AG04450 (cell line): ENCODE measurements at places on chromosomes 5 and 9.

- DNase-seq = no peak
Measured at GRCh38 chr5:146313027-146313426, 25.6 kb upstream of the POU4F3 start.

- DNase-seq = no peak
Measured at GRCh38 chr5:88675708-88676636, 207.0 kb downstream of the MEF2C start.

GRCh38 chr9:112869041-112869529 is 21.6 kb downstream of the SLC46A2 start:
- DNase-seq = no peak

DNA sequence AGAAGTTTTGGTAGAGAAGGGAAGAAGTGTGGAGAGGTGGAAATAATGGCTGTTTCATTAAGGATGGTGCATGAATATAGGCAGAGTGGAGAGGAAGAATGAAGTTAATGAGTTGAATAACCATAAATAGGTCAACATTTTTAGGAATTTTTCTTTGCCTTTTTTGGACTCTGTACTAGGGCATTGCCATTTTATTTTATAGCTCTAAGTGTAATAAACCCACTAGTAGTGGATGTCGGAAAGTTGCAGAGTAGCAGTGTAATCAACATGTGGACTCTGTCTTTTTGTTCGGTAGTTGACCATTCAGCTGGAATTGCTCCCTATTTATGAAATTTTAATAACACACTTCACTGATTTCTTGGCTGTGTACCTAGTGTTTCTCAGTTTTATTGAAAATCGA is 199.1 kb downstream of the WDR70 start:
- no peak for DNase-seq

- DNase-seq = no peak
Measured at GRCh38 chr5:6904860-6905259, 191.6 kb downstream of the TENT4A start.

GRCh38 chr5:170407062-170407461 is 17.9 kb upstream of the KCNMB1 start:
- no peak for DNase-seq

DNA sequence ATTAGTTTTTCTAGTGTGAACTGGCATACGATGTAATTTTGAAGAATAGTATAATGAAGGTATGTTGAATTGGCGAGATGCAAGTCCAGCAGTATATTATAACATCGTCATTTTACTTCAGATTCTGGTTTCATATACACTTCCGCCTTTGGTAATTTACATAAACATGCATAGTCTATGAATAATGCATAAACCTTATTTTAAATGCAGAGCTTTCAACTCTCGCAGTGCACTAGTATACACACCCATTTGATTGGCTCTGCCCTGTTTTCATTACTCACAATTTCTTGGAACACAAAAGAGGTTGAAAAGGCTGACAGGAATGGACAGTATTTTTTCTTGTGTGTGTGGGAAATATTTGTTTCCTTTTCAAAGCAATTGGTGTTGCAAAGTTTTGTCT is 128.9 kb upstream of the CCNH start:
- DNase-seq = no peak

GRCh38 chr5:56088967-56089829 is 94.4 kb upstream of the IL6ST start:
- peak; percentile 21 for DNase-seq

GRCh38 chr5:54693936-54694657 is 176.5 kb downstream of the SNX18 start:
- DNase-seq = no peak

DNA sequence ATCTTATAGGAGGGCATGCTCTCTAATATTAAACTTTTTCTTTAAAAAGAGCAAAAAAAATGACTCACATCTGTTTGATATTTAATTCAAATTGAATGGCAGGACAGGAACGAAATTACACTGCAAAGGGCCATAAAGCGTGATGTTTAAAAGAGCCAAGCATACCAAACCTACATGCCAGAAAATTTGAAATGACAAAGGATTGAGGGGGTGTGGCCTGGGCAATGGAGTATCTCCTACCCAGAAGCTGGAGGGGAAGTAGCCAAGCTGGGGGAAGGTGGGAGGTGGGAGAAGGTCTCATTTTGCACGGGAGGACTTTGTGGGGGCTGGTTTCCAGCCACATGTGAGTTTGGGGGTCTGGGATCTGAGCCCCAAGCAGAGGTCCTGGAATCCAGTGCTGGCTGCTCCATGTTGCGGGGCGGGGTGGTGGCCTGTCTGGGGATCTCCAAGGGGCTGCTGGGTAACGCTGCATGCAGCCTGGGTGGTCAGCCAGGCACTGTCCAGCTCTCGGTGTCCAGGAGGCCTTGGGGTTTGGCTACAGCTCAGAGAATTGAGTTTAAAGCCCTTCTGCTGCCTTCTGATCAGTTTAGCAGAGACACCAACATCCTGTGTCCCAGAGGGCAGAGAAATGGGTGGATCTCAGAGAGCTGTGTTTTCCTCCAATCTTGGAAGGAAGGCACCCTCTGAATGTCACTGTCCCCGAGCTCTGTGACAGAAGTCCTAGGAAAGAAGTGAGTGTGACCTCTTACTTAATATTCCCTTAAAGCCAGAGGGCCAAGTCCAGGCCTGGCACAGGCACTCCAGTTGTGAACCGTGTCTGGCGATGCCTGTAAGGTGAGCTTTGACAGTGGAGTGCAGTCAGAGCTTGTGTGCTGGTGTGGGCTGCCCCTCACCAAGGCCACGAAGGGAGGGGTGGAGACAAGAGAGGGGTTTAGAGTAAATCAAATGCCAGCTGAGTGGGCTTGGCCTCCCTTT is 7.6 kb downstream of the DCANP1 start:
- DNase-seq = no peak

- DNase-seq = no peak
Measured at GRCh38 chr5:89301321-89302025, 418.5 kb upstream of the MEF2C start.

- DNase-seq = no peak
Measured at GRCh38 chr5:67028371-67028770, 168.2 kb downstream of the CD180 start.

DNA sequence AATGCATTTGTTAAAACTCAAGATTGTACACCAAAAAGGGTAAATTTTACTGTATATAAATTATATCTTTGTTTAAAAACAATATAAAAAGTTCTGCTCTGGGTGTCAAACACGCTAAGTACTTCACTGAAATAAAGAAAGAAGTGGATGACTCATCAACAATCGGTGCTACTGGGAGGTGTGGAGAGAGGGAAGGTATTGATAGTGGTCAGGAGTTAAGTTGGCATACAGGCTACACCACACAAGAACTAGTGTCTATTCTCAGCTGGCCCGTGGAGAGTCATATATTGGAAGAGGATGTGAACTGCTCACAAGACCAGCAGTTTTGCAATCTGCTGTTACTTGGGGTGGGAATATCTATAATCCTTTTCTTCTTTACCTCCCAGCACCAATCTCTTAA is 145.7 kb upstream of the TRPC7 start:
- no peak for DNase-seq

DNA sequence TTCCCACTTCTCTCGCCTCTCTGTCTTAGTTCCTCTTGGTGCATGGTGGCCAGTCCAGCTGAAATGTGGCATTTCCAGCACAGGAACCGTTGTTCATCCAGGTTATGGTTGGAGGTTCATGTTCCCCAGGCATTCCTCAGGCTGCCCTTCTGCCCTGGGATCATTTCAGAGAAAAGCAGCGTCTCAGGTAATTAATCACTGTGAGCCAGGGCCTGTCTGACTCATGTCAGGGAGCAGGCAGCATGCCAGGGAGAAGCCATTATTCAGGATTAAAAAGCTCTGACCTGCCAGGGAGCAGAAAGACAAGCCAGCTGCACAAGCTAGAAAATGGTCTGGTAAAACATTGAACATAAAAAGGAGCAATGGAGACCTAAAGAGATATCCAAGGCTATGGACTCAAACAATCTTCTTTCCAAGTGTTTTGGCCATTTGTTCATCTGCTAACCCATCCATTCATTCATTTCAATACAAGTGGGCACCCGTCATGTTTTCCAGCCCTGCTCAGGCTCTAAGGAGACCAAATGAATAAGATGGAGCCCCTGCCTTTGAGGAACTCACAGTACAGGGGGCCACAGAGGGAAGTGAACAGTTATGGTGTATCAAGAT is 241.4 kb downstream of the DRD1 start:
- no peak for DNase-seq

DNA sequence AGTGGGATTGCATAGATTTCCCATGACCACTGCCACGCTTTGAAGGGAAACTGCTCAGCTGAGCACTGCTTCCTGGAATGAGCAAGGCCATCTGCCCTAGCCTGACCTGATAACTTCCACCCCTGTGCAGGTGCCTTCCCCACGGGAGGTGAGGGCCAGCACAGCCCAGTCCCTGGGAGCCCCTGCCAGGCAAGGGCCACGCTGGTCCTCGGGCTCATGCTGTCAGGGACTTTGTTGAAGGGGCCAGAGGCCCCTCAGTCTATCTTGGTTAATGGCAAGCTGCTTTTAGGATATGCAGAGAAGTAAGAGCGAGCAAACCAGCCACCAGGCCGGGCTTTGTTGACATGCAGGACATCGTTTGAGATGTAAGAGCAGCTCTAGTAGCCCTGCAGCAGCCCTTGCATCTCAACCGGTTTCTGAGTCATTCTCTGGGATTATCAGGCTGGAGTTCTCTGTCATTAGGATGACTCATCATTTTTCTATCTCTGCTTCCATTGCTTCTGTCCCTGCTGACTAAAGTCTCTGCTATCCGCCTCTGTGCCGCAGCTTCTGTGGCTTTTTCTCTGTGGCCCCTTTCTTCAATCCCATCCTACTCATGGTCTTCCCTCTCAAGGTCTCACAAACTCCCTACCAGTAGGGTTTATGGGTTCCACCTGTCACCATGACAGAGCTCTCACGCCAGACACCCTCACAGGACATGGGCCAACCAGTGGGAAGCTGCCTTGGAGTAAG is 30.6 kb upstream of the IQGAP2 start:
- DNase-seq = peak; percentile 77

GRCh38 chr5:111765613-111766571 is 8.9 kb upstream of the NREP start:
- no peak for DNase-seq

- no peak for DNase-seq
Measured at GRCh38 chr5:174120401-174121005, 75.0 kb downstream of the NSG2 start.

DNA sequence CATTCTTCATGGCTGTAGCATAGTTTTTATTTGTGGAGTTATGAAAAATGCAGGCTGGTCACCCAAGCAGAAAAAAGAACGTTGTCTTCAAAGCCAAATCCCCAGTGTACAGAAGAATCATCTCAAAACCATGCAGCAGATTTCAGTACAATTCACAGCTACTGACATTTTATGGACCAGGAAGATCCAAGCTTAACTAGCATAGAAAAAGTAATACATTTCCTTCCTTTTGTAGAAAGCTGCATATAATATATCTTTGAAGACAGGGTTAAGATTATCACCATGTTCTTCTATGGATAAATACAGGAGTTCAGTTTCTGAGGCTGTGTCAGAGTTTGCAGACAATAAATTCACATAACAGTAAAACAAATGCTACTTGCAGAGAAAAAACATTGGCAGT is 1054.8 kb upstream of the C9orf72 start:
- no peak for DNase-seq

DNA sequence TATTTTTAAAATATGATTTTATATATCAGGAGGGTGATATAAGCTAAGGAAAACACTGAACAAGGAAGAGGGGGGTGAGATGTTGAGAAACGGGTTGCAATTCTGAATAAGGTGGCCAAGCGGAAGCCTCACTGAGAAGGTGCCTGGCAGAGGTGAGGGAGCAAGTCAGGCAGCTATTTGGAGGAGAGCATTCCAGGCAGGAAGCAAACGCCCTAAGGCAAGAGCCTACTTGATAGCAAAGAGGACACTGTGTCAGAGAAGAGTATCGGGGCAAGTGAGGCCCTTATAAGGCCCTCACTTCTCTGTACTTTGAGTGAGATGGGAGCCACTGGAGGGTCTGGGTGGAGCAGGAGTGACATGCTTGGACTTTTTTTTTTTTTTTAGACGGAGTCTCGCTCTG is 8.0 kb upstream of the CTNNA1 start:
- DNase-seq = no peak

- DNase-seq = no peak
Measured at GRCh38 chr9:129701549-129701948, 36.1 kb downstream of the PRRX2 start.

- DNase-seq = no peak
Measured at GRCh38 chr9:68533678-68534077, 7.0 kb downstream of the TMEM252 start.

- DNase-seq = no peak
Measured at GRCh38 chr5:107203243-107203642, 467.5 kb downstream of the EFNA5 start.

- no peak for DNase-seq
Measured at GRCh38 chr5:181217803-181218062, 5.3 kb upstream of the TRIM41 start.

- DNase-seq = no peak
Measured at GRCh38 chr5:1204693-1205242, 3.4 kb downstream of the SLC6A19 start.

DNA sequence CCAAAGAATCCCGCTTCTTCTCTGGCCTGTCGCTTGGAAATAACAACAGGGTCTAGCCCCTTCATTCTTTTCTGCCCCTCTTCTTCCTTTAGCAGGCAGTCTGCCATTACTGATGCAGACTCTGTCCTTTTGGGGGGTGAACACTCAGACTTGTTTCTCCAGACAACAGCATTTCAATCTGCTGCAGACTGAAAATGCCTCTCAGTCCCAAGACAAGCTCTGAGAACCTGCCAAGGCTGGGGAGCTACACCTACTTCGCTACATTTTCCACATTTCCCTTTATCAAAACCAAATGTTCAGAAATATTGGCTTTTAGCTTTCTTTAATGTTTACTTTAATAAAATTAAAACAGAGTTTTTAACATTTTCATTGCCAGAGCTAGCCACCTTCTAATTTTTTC is 152.4 kb downstream of the MPDZ start:
- DNase-seq = no peak

DNA sequence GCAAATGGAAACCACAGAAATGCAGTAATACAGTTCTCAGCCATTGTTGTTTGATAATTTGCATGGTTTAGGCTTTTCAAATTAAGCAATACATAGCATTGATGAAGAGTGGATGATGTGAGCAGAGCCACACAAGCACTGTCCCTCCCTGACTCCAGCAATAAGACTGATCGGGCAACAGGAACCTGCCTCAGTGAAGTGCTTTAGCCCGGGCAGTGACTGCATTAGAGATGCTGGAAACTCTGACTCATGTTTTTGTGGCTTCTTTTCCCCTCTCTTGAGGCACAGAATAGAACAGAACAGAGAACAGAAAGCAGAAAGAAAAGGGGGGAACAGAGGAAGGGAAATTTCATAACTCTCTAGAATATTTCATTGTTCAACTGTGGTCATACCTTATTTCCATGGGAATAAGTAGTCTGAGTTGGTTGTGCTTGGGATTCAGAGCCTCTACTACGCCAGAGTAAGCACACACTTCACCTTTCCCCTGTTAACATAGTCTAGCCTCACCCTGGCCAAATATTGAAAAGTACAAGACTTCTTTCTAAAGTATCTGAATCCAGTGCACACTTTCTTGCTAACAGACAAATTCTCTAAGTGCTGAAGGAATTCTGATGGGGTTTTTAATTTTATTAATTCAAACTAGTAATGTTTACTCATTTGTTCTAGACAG is 164.8 kb upstream of the VCAN start:
- DNase-seq = peak; percentile 53
